ENCODE measurements at places on chromosomes 13 and 19.
A peak's percentile ranks its signal among the peaks of the same experiment; 100 is the strongest.

DNA sequence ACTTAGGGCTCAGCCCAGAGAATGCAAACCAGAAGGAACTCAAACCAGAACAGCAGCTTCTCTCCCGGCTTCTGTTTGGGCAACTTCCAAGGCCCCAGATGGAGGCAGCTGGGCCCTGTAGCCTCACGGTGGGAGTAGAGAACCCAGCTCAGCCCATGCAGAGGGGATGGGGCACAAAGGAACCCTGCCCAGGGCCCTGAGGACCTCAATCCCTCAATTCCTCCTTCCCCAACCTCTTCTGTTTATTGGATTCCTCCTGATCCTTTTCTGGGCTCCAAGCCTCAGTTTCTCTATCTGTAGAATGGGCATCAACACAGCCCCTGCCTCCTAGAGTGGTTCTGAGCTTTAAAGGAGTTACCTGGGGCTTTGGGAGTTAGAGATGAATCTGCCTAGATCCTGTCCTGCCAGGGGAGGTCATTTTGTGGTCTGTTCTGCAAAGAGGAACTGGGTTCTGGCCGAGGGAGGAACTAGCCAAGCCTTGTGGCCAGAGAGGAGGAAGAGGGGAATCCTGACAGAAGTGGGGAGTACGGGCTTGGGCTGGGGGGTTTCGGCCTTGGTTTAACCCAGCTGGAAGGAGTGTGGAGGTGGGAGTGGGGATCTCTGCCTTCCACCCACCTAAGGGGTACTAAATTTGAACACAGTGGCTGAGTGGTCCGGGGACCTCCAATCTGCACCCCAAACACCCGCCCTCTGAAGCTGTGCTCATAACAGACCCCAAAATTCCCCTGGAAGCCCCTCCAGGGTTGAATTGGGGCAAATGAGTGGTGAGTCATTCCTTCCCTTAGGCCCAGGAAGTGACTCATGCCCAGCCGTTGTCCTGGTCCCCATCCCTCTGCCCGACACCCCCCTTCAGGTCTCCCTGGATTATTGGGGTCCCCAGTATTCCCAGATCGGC lies 2.7 kb downstream of the ADGRE5 start:
- peak; percentile 65 for DNase-seq

DNA sequence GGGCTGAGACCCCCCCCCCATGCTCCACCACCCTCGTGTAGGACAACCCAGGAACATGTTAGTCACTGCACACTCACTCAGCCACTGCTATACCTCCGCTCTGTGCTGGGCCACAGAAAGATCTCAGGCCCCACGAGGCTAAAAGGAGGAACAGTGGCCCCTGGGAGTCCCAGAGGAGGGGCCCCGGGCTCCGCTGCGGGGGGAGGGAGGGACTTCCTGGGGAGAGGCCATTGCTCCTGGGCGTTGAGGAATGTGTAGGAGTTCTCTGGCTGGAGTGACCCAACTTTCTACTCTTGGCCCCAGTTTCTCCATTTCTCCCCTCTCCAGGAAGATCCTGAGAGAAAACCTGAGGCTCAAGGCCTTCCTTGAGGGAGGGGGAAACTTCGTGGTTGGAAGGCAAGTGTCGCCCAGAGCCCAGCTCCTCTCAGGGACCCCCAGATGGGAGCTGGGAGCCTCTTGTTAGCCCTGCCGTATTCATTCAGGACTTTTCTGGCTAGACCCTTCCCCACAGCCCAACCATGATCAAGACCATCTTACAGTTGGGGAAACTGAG lies 13.6 kb downstream of the ONECUT3 start:
- DNase-seq: no peak

GRCh38 chr13:74732736-74733385 lies 598.7 kb upstream of the KLF12 start:
- DNase-seq: no peak

- peak; percentile 28 for DNase-seq
These were observed 760 bp downstream of the ZNF91 start for GRCh38 chr19:23394511-23394910.

DNA sequence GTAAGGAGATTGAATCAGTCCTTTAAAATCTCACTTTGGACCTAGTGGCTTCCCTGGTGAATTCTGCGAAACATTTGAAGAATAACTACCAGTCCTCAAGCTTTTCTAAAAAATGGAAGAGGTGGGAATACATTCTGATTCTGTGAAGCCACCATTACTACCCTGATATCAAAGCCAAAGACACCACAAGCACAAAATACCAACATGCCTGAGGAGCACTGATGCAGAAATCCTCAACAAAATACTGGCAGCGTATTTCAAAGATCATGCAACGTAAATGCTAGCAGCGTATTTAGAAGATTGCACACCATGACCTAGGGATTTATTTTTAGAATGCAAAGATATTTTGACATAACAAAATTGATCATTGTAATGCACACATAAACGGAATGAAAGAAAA lies 14.4 kb downstream of the ATP4B start:
- no peak for DNase-seq

- peak; percentile 91 for DNase-seq
These were observed 19.8 kb downstream of the PROZ start for GRCh38 chr13:113178070-113178895.

DNA sequence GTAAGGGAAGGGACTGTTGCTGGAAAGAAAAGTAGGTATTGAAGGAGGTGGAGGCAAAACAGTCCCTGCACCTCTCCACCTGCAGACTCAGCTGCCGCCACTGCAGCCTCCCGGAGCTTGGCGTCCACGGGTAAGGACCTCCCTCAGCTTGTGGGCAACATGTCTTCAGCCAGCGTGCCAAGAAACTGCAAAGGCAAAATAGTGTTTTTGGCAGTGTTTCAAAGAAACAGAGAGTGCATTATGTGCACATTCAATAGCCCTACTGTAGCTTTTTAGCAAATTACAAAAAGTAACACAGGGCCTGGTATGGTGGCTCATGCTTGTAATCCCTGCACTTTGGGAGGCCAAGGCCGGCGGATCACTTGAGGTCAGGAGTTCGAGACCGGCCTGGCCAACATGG lies 57.4 kb downstream of the ATP11A start:
- no peak for DNase-seq
